ENCODE measurements at places on chromosomes 5 and 9.

DNA sequence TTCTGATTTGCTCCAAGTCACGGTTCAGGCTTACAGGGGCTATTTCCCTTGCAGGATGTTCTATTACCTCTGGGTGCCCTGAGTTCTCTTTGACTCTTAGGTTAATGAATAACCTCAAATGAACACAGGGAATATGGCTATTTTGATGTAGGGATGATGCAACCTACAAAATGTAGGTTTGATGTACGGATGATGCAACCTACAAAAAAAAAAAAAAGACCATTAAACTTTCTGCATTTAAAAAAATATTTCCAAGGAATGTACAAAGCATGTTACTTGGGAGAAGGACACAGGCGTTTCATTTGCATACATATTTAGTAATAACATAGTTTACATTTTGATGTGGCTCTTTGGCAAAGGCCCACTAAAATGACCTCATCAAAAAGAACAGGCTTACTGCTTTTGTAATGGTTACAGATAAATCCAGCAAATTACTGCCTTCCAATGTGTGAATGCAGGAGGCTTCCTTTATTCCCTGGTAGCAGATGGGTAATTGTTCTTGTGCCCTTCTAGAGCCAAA lies 36.3 kb downstream of the ZNF474 start:
- DNase-seq: no peak

DNA sequence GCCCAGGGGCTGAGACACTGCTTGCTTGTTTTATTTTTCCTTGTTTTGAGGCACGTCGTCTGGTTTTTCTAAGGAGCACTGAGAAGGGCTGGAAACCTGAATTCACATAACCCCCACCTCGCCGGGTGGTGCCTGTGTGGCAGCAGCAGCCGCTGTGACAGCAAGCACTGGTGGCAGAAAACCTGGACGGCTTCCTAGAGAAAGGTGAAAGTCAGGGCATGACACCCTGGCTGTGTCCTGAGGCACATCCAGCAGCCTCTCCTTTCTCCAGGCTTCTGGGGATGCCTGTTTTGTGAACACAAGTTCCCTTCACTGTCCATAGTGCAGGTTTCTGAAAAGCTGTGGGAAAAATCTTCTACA lies 29.2 kb downstream of the MRPL36 start:
- DNase-seq: no peak

GRCh38 chr5:133260715-133261114 lies 208.9 kb downstream of the HSPA4 start:
- no peak for DNase-seq

DNA sequence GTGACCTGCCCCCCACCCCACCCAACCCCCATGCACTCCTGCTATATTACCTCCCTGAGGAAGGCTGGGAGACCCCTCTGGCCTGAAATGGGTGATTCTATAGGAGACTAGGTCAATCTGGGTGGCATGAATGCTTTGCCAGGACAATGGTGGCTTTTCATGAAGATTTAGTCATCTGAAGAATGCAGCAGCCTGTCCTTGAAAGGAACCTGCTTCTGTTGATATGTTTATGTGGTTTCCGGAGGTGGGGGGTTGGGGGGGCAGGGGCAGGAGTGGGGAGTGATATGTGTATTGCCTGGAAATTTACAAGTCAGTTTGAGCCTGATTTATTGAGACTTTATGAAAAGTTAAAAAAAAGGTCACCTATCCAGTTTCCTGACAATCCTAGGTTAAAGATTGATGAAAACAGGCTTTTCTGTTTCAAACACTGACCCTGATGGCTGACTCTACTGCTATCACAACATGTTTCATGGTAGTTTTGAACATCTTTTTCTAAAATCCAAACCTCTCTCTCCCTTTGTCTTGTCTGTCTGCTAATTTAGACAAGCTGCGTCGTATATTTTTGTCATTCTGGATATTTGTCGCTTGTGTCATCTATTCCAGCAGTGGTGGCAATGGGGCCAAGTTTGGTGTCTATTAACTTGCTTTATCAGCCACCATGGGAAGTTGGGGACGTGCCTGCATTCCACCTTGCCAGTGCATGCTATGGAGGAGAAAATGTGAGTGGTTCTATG lies 153.7 kb upstream of the EGFLAM start:
- DNase-seq: no peak

DNA sequence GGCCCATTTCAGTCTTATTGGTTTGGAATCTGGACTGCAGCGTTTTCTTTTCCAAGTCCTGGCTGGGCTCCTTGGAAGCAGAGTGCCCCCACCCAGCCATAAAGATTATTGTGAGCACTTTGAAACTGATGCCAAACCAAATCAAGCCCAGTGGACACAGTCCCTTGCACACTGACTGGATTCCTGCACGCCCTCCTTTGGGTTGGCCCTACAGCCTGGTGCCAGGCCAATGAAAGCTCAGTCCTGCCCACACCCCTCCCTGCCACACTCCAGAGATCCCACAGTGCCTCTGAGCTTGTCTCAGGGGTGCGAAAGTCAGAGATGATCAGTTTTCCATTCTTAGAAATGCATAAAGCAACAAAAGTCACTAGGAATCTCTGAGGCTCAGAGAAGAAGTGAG lies 181.9 kb downstream of the CETN3 start:
- DNase-seq: no peak

GRCh38 chr5:37568893-37569292 lies 189.8 kb downstream of the WDR70 start:
- no peak for DNase-seq

- DNase-seq: no peak
Observed at GRCh38 chr5:5592541-5592940, 170.1 kb downstream of the ICE1 start.

DNA sequence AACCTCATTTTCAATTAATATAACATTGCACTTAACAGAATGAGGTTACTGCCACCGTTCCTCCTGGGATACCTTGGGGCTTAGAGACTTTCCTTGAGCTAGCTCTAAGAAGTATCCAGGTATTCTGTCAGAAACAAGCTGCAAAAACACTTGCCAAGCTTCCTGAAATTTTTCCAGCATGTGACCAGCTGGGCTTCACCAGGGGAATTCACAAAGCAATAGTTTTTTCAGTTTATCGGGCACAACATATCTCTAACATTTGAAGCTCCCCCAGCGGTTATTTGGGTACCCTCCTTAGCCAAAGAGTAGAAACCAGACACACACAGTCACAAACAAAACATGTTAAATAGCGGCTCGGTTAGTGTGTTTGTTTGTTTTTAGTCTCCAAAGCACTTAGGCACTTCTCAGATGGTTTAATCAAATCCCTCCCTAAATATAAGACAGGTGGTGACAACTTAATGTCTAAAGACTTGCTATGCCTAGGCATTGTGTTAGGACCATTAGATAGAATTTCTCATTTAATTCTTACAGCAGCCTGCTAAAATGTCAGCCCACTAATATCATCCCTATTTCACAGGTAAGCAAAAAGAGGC lies 278.2 kb downstream of the GLIS3 start:
- no peak for DNase-seq

DNA sequence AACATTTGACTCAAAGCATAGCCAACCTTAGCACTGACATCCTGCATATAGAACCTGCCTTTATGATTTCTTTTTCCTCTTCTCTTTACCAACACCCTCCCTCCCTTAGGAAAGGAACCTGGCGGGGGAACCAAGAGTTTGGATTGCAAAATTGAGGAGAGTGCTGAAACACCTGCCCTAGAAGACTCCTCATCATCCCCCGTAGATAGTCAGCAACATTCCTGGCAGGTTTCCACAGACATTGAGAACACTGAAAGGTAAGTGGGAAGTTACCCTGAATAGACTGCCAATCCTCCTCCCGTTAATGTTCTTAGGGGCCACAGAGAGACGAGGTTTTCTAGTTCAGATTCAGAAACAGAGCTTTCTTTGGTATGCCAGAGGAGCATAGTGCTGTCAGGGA lies 88.8 kb downstream of the RGS7BP start:
- no peak for DNase-seq

DNA sequence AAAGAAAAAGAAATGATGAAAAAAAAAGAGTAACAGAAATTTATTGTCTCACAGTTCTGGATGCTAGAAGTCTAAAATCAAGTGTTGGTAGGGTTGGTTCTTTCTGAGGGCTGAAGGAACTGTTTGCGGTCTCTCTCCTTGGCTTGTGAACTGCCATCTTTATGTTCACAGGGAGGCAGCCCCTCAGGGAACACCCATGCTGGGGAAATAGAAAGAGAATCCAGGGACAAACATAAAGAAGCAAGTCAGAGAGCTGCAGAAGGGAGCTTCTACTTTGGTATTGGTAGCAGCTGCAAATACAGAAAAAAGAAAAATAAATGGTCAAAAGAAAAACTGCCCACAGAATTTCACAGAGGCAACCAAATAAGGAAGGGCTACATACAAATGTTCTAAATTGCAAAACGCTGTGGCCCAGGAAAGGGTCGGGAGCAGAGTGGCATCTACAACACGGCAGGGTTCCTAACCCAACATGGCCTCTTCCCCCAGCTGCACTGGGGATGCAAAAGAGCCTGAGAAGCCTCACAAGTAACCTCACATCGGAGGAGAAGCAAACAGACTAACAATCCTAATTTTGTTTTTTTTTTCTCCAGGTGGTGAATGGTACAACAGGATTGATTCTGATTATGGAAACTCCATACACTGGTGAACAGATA lies 37.4 kb downstream of the ELOVL7 start:
- DNase-seq: no peak

DNA sequence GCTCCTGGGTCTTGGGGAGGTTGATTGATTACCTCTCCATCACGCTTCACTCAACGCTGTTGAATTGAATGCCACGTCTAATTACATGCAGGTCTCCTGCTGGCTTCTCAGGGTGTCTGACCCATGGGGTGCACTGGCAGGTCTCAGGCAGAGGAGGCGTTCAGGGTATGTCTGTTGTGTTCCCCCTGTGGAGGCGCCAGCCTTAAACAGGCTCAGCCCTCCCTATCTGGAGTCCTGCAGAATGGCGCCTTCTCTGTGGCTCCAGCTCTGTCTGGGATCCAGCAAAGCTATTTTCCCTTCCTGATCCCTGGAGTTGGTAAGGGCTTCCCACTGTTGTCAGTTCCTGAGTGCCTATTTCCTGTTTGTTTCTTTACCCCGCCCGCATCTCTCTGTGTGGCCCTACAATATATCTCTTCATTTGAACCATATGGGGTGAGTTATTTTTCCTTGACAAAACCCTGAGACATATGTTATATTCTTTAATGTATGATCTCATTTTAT lies 150.0 kb downstream of the NTRK2 start:
- no peak for DNase-seq

DNA sequence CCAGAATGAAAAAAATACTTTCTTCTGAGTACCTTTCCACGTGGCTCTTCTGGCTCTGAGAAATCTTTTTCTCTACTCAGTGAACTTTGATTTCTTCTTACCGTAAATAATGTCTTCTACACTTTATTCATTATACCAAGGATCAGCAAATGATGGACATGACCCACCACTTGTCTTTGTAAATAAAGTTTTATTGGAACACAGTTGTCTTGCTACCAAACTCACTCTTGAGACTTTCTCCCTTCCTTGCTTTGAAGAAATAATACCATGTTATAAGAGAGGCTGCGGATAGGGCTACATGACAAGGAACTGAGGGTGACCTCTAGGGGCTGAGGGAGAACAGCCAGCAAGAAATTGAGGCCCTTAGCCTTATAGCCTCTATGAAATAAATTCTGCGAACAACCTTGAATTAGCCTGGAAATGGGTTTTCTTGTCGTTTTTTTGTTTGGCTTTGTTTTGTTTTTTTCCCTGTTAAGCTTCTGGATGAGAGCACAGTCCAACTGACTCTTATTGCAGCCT lies 212.5 kb downstream of the COMMD10 start:
- no peak for DNase-seq

- DNase-seq: no peak
Observed at GRCh38 chr9:137506274-137506673, 43.9 kb downstream of the PNPLA7 start.

DNA sequence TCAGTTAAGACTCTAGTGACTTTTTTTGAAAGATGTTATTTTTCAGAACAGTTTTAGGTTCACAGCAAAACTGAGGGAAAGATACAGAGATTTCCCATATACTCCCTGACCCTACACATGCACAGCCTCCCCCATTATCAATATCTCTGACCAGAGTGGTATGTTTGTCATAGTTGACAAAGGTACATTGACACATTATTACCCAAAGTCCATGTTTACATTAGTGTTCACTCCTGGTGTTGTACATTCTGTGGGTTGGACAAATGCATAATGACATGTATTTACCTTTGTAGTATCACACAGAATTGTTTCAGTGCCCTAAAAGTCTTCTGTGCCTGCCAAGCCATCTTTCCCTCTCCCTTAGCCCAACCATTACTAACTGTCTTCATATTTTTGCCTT lies 470.7 kb upstream of the DMAC1 start:
- no peak for DNase-seq

GRCh38 chr5:143154510-143155370 lies 248.7 kb downstream of the NR3C1 start:
- no peak for DNase-seq

GRCh38 chr9:108219664-108220063 lies 636.1 kb downstream of the ACTL7B start:
- DNase-seq: no peak

DNA sequence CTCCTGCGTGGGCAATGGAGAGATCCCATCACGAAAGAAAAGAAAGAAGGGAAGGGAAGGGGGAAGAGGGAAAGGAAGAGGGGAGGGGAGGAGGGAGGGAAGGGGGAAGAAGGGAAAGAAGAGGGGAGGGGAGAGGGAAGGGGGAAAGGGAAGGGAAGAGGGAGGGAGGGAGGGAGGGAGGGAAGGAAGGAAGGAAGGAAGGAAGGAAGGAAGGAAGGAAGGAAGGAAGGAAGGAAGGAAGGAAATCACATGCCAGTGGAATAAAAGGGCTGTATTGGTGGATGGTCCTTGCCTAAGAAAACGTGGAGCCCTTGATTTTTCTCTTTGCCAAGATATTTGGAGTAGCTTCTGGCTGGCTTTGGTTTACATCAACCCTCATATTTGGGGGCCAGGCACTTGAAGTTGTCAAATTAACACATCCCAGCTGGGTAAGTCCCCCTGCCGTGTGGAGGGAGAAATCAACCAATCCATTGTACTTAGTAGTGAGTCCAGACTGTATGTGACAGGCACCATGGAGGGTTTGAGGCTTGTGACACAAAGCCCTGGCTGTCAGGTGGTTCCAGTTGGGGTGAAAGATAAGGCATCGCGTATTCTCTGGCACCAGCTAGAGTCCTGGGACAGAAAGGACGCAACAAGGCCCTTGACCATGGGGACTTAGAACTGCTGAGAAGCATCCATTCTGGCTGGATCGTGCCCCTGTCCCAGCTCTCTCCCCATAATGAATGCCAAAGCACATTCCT lies 23.7 kb downstream of the IDNK start:
- DNase-seq: no peak

- DNase-seq: no peak
Observed at GRCh38 chr5:28216939-28217360, 1178.6 kb upstream of the CDH9 start.

DNA sequence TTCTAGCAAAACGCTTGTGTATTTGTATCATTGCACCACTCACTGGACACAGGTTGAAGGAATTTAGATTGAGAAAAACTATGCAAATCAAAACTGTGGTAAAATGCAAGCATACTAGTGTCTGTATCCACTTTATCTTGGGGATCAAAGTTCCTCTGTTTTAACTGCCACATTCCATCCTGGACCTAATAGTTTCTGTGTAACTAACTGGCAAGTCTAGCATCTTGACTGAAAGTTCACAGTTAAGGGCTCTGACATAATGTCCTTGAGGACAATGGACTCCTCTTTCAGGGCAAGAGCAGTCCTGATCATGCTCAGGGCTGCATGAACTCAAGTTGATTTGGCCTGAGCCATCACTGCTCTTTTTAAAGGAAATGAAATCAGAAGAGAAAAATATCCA lies 30.7 kb downstream of the NFIB start:
- no peak for DNase-seq

- no peak for DNase-seq
Observed at GRCh38 chr9:88954066-88954465, 37.2 kb upstream of the S1PR3 start.

All from NCI-H2081 treated with DMSO at 0.1 percent for 48 hours (cell line).